ENCODE measurements at places on chromosomes 3 and 15. TPM values are rescaled to one million over a fixed set of nuclear protein-coding genes. Genes with fewer than 3 reads are reported as not detected.

DNA sequence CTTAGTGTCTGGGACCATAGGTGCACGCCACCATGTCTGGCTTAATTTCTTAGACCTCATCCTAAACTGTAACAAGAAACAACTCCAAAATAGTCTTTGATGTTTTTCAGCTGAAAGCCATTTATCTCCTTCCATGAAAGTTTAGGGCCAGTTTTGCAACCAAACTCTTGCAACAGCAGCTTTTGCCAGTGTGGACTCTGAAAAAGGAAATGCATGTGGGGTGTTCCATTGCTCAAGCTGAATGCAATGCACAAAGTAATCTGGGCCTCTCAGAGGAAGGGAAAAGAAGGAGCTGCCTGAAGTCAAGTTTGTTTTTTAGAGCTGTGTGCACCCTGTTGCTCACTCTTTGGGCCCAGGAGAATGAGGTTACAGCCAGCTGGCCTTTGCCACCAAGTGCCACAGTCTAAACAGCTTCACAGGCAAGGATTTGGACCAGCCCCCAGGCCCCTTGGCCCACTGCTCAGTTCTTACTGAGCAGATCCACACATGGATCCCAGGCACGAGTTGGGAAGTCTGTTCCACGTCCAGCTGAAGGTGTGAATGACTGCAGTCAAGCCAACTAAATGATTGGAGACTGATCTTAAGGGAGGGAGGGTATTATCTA lies 212.3 kb upstream of the LRRFIP2 start:
- DNase-seq = no peak

- DNase-seq = no peak
These were observed 5.7 kb downstream of the SLC6A20 start for GRCh38 chr3:45790596-45790995.

- no peak for DNase-seq
These were observed 51.5 kb downstream of the MYO1E start for GRCh38 chr15:59321000-59321689.

OXTR gene
- total RNA-seq = 0.55 TPM

NPAP1 gene
- 0.17 TPM for total RNA-seq

DNA sequence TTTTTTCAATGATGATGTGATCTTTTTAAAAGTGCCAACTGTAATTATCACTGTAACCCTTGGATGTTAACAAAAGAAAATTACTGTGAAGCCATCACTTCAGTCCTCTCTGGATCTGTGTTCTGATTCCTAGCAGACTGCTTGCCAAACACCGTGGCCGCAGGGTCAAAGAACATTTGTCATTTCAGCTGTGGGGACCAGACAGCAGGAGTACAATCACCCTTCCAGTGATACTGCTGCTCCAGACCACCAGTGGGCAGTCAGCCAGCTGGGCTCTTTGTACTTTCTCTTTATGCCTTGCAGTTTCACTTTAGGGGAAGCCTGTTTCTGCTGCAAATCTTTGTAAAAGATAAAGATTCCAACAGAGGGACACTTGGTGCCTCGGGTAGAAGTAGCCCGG lies 770.0 kb downstream of the GRM7 start:
- no peak for DNase-seq

TRPM7 gene
- 44.3 TPM for total RNA-seq

NDN gene
- 30.7 TPM for total RNA-seq

VWA5B2 gene
- total RNA-seq = not detected

Measured in upper lobe of right lung (tissue), 1 donor.